ENCODE measurements at places on chromosomes 5 and 9. TPM values are rescaled to one million over a fixed set of nuclear protein-coding genes. Genes with fewer than 3 reads are reported as not detected.

Gene LNPEP
- total RNA-seq: 55.0 TPM

Gene LPAR1
- total RNA-seq: 85.1 TPM

Gene RMRP
- 1,550 TPM for total RNA-seq

Gene CDX1
- not detected for total RNA-seq

Gene COQ4
- 28.7 TPM for total RNA-seq

Gene NMUR2
- not detected for total RNA-seq

Gene MEF2C
- total RNA-seq: 104 TPM

Gene GRM6
- not detected for total RNA-seq

Gene PTTG1
- 2.2 TPM for total RNA-seq

- no peak overlapping the region for H3K27ac ChIP-seq
- no peaks in the 10 kb centered on the region for H3K4me1 ChIP-seq
- H3K27me3 ChIP-seq: no peaks in the 10 kb centered on the region
- DNase-seq: no peak
Measured at GRCh38 chr5:622946-623522, 10.9 kb downstream of the CEP72 start.

GRCh38 chr5:57618767-57619381, 136.3 kb upstream of the ACTBL2 start:
- H3K36me3 ChIP-seq: no peaks in the 10 kb centered on the region
- H3K27me3 ChIP-seq: no peaks in the 10 kb centered on the region
- no peak for DNase-seq
- H3K4me1 ChIP-seq: no peaks in the 10 kb centered on the region
- H3K27ac ChIP-seq: no peak overlapping the region

DNA sequence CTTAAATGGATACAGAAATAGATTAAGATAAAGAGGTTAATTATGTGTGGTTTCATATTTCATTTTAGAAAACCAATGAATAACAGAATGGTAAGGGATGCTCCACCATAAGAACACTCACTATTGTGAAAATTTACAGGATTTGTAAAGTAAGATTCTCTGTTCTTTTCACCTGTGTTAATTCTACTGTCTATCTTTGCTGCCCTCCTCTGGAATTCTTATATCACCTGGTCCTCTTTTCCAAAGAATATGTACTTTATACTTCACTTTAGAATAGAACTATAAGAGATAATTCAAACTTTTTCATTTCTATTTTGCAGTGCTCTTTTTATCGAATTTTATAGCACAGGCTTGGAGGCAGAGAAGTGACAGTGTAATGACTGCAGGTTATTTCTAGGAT, 213.4 kb downstream of the LURAP1L start:
- no peak overlapping the region for H3K27ac ChIP-seq
- H3K4me3 ChIP-seq: no peak overlapping the region
- no peaks in the 10 kb centered on the region for H3K36me3 ChIP-seq
- no peaks in the 10 kb centered on the region for H3K4me1 ChIP-seq
- DNase-seq: no peak

- no peaks in the 10 kb centered on the region for H3K36me3 ChIP-seq
- no peaks in the 10 kb centered on the region for H3K4me1 ChIP-seq
- H3K27ac ChIP-seq: no peak overlapping the region
- no peak overlapping the region for H3K4me3 ChIP-seq
- no peak for DNase-seq
Measured at GRCh38 chr9:138044485-138045383, 167.2 kb downstream of the CACNA1B start.

- no peaks in the 10 kb centered on the region for H3K27me3 ChIP-seq
- no peaks in the 10 kb centered on the region for H3K36me3 ChIP-seq
- H3K4me3 ChIP-seq: no peak overlapping the region
- no peak for DNase-seq
Measured at GRCh38 chr9:106857811-106858470, 5.0 kb upstream of the ZNF462 start.

DNA sequence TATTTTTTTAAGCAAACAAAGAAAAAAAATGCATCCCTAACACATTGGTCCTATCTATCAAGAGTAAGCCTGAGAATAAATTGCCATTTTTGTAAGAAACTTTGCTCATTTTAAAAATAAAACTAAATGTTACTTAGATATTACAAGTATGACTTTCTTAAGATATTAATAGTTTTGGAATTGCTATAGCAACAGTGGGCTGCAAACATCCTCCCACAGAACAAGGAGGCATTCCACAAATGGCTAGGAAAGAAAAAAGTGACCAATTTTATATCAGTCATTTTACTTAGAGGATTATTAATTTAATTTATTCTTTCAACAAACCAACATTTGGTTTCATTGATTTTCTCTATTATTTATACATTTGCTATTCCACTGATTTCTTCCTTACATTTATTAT, 63.7 kb downstream of the LURAP1L start:
- H3K4me1 ChIP-seq: no peaks in the 10 kb centered on the region
- H3K4me3 ChIP-seq: peak overlapping the region; percentile 9
- H3K36me3 ChIP-seq: no peaks in the 10 kb centered on the region

DNA sequence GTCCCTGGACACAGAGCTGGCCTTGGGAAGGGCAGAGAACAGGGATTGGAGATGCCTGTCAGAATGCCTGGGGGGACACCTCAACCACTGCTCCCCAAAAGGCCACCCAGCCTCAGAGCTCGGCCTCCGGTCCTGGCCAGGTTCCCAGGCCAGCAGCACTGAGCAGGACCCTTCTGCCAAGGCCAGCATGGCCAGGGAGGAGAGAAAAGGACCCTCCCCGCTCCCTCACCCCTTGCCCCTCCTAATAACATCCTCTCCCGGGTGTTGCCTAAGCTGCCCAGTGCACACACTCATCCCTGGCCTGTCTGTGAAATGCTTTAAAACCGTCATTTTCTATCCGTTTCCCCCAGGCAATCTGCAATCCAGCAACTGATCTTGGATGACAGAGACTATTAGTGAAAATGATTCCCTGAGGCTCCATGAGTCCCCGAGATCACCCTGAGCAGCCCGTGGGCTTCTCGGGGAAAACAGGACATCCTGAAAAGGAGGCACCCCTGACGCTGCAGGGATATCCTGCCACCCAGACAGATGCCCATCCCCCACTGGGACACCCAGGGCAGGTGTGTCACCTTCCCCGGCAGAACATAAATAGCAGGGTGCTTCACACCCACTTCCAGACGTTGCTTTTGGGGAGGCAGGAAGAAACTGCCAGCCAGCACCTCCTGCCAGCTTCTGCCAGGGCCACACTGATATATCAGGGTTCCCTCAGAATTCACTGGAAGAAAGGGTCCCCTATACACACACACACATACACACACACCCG, 75.3 kb downstream of the ADAMTS2 start:
- H3K36me3 ChIP-seq: no peaks in the 10 kb centered on the region
- peak overlapping the region; percentile 29 for H3K27ac ChIP-seq
- DNase-seq: no peak
- H3K4me1 ChIP-seq: peaks cover 31% of the 10 kb centered on the region
- H3K4me3 ChIP-seq: no peak overlapping the region

DNA sequence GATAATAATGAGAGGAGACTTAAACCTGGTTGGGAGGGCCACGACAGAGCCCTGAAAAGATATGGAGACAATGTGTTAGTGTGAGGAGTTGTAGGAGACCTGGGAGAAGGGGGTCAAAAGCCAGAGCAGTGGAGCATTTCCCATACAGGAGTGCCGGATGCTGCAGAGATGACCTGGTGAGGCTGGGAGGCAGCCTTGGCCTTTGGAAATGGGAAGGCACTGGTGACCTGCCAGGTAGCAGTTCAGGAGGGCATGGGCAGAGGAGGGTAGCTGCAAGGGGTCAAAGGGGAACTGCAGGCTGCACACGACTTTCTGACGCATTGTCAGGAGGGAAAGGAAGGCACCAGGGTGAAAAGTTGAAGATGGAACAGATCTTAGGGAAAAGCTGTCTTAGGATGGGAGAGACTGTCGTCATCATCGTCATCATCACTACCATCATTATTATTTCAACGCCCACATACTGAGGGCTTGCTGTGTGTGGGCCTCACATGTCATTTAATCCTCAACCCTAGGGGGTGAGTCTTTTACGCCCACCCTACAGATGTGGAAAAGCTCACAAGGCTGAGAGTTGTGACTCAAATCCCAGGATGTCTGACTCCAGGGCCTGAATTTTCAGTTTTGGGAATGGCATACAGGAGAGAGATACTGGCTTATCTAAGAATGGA, 13.3 kb downstream of the ARAP3 start:
- DNase-seq: no peak
- H3K36me3 ChIP-seq: no peaks in the 10 kb centered on the region
- no peaks in the 10 kb centered on the region for H3K4me1 ChIP-seq
- H3K4me3 ChIP-seq: no peak overlapping the region
- H3K27me3 ChIP-seq: no peaks in the 10 kb centered on the region
- no peak overlapping the region for H3K27ac ChIP-seq

GRCh38 chr5:53478411-53479044, 1.9 kb upstream of the FST start:
- peaks cover 24% of the 10 kb centered on the region for H3K4me1 ChIP-seq
- no peak overlapping the region for H3K27ac ChIP-seq
- no peaks in the 10 kb centered on the region for H3K27me3 ChIP-seq

DNA sequence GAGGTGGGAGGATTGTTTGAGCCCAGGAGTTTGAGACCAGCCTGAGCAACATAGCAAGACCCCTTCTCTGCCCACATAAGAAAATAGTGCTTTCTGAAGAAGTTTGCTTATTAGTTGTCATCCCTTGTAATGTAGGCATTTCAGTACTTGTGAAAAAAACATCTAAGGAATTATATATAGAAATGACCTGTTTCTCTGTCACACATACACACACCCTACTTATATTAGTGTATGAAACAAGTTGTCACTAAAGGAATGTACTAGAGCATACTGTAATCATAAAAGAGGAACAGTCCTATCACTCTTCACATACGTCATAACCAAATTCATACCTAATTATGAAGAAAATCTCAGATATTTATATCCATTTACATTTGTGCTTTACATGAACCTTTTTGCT, 122.0 kb downstream of the NIPBL start:
- peaks cover 6% of the 10 kb centered on the region for H3K36me3 ChIP-seq
- H3K27me3 ChIP-seq: no peaks in the 10 kb centered on the region
- no peak for DNase-seq
- H3K27ac ChIP-seq: no peak overlapping the region

DNA sequence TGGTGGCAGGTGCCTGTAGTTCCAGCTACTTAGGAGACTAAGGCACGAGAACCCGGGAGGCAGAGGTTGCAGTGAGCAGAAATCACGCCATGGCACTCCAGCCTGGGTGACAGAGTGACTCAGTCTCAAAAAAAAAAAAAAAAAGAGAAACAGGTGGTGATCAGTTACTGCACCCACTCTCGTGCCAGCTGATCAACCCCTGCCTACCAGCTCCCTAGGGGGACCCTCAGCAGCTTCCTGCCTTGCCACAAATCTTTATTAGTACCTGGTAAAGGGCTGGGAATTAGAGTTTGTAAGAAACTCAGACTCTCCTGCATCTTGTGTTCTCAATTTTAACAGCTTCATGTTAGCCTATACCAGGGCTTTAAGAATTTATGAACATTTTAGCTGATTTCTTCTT, 914.9 kb downstream of the EFNA5 start:
- no peak for DNase-seq
- H3K27ac ChIP-seq: no peak overlapping the region
- no peaks in the 10 kb centered on the region for H3K36me3 ChIP-seq
- no peaks in the 10 kb centered on the region for H3K27me3 ChIP-seq
- no peaks in the 10 kb centered on the region for H3K4me1 ChIP-seq

GRCh38 chr9:73234008-73234360, 82.3 kb downstream of the ANXA1 start:
- no peaks in the 10 kb centered on the region for H3K4me1 ChIP-seq
- no peak overlapping the region for H3K4me3 ChIP-seq
- no peaks in the 10 kb centered on the region for H3K36me3 ChIP-seq
- no peak overlapping the region for H3K27ac ChIP-seq
- H3K27me3 ChIP-seq: no peaks in the 10 kb centered on the region
- DNase-seq: no peak

GRCh38 chr5:154228696-154229095, 38.2 kb downstream of the GALNT10 start:
- H3K27me3 ChIP-seq: no peaks in the 10 kb centered on the region
- H3K4me3 ChIP-seq: no peak overlapping the region
- no peak overlapping the region for H3K27ac ChIP-seq
- H3K4me1 ChIP-seq: no peaks in the 10 kb centered on the region
- no peak for DNase-seq
- no peaks in the 10 kb centered on the region for H3K36me3 ChIP-seq

- no peak overlapping the region for H3K4me3 ChIP-seq
- H3K4me1 ChIP-seq: no peaks in the 10 kb centered on the region
- no peaks in the 10 kb centered on the region for H3K27me3 ChIP-seq
- no peaks in the 10 kb centered on the region for H3K36me3 ChIP-seq
Measured at GRCh38 chr9:6048039-6048438, 32.6 kb upstream of the RANBP6 start.

DNA sequence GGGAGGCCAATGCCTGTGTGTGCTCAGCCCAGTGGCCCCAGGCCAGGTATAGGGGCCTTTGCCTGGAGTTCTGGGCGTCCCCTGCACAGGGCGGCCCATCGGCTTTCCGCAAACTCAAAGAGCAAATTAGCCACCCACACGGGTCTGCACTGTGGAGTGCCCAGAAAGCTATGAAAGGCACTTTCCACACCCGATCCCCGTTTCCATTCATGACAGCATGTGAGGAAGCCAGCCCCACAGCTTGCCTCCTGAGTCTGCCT, 5.2 kb downstream of the DBH start:
- no peak overlapping the region for H3K27ac ChIP-seq
- DNase-seq: no peak
- H3K27me3 ChIP-seq: no peaks in the 10 kb centered on the region
- no peaks in the 10 kb centered on the region for H3K4me1 ChIP-seq
- H3K36me3 ChIP-seq: no peaks in the 10 kb centered on the region

- H3K27me3 ChIP-seq: no peaks in the 10 kb centered on the region
- no peak overlapping the region for H3K27ac ChIP-seq
- DNase-seq: no peak
Measured at GRCh38 chr9:117718085-117718484, 13.9 kb downstream of the TLR4 start.

- H3K27ac ChIP-seq: no peak overlapping the region
- DNase-seq: no peak
- no peak overlapping the region for H3K4me3 ChIP-seq
- no peaks in the 10 kb centered on the region for H3K4me1 ChIP-seq
- no peaks in the 10 kb centered on the region for H3K36me3 ChIP-seq
Measured at GRCh38 chr5:3092664-3093063, 341.2 kb upstream of the IRX2 start.

GRCh38 chr9:77899679-77900354, 131.8 kb downstream of the GNAQ start:
- no peak overlapping the region for H3K4me3 ChIP-seq
- H3K4me1 ChIP-seq: peaks cover 11% of the 10 kb centered on the region
- H3K27me3 ChIP-seq: no peaks in the 10 kb centered on the region

DNA sequence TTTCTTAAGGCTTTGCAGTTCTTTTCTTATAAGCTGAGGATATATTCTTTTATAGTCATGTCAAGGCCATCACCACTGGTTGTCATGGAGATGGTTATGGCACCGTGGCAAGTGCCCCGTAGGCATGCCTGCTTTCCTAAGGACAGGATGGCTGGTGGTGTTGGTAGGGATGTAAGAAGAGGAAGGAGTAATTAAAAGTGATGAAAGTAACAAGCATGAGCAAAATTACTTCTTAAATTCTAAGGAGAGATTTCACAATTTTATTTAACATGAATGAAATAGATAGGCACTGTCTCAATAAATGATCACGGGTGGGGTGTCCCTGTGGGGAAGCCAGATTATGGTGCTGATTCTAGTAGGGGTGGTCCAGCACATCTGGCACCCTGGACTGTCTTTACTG, 290.2 kb upstream of the KLF4 start:
- H3K27ac ChIP-seq: no peak overlapping the region
- H3K4me1 ChIP-seq: peaks cover 4% of the 10 kb centered on the region
- no peaks in the 10 kb centered on the region for H3K36me3 ChIP-seq
- no peak overlapping the region for H3K4me3 ChIP-seq

GRCh38 chr5:56066931-56067450, 72.2 kb upstream of the IL6ST start:
- no peaks in the 10 kb centered on the region for H3K36me3 ChIP-seq
- H3K27ac ChIP-seq: no peak overlapping the region
- DNase-seq: no peak
- no peak overlapping the region for H3K4me3 ChIP-seq

Data from thoracic aorta (tissue), 2 donors.